ENCODE measurements at places on chromosomes 6 and 20.

- DNase-seq: no peak
Measured at GRCh38 chr6:26321005-26321404, 44.0 kb upstream of the BTN3A2 start.

GRCh38 chr6:28606424-28607391, 81.0 kb downstream of the GPX5 start:
- DNase-seq: no peak

DNA sequence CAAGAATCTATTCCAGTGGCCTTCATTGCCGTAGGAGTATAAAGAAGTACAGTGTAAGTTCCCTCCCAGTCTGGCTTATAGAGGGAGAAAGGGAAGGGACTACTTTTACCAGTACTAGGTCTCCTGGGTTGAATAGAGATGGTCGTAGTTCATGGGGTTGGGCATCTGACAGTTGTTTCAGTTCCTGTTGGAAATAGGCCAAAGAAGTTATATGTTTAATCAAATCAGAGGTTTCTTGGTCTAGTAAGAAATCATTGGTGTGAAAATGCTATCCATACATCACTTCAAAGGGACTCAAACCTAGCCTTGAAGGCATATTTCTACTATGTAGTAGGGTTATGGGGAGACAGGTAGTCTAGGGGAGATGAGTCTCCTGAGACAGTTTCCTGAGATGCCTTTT, 45.6 kb upstream of the MAN1A1 start:
- no peak for DNase-seq

- DNase-seq: no peak
Measured at GRCh38 chr6:81049425-81050042, 702.9 kb downstream of the TENT5A start.

DNA sequence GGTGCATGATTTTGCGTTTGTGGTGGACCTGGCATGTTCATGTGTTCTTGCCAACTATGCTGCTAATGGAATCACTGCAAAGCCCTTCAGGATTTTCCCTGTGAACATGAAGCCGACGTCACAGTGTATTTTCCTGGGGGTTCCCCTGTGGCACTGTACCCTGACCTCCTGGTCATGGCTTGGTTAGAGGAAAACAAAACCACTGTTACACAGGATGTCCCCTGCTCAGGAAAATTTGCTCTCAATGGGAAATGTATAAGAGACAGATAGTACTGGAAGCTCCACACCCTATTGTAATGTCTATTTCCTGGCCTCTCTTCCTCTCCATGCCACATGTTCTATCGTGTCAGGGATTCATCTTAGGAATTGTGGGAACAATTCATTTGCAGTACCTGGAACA, 19.7 kb downstream of the TSHZ2 start:
- no peak for DNase-seq

DNA sequence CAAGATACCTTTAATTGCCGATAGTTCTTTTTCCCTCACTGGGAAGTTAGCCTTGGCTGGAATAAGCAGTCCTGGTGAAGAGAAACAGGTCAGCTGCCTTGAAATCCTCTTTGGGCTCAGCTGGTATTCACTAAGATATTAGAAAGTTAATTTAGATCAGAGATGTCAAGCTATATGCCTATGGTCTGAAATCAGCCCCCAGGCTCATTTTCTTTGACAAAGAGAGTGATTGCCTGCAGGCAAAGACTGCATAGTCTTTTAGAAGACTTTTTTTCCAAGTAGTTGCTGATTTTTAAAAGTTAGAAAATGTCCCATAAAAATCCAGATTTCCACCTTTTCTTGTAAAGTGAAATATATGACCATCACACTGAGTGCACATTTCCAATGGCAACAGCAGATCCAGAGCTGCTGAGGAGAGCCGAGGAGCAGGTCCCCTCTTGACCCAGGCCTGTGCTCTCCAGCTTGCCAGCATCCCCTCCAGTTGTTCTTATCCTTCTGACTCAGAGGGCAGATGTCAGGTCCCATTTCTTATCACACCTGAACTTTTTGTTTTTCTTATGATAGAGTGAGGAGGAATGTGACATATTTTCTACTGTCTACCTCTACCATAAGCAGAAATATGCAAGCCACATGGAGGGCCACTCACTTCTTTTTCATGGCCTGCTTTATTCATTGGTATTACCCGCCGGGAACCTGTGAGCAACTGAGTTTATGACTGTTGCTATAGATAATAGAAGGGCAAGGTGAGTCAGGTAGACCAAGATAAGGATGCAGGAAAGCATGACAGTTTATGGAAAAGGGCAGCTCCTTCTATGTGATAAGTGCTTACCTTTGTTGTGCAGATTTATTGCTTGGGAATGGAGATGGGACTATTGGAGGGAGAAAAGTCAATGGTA, 17.6 kb upstream of the L3MBTL3 start:
- DNase-seq: no peak

DNA sequence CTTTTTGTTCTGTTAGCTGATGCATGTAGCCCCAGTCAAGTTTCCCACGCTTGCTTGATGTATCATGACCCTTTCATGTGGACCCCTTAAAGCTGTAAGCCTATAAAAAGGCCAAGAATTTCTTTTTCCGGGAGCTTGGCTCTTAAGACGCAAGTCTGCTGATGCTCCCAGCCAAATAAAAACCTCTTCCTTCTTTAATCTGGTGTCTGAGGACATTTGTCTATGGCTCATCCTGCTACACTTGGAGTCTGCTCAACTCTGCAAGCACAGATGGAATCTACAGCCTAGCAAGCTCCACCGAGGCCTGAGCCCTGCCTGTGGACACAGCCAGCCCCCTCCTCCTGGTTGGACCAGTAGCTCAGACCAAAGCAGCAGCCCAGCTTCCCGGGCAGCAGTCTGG, 3.4 kb downstream of the CST2 start:
- no peak for DNase-seq

DNA sequence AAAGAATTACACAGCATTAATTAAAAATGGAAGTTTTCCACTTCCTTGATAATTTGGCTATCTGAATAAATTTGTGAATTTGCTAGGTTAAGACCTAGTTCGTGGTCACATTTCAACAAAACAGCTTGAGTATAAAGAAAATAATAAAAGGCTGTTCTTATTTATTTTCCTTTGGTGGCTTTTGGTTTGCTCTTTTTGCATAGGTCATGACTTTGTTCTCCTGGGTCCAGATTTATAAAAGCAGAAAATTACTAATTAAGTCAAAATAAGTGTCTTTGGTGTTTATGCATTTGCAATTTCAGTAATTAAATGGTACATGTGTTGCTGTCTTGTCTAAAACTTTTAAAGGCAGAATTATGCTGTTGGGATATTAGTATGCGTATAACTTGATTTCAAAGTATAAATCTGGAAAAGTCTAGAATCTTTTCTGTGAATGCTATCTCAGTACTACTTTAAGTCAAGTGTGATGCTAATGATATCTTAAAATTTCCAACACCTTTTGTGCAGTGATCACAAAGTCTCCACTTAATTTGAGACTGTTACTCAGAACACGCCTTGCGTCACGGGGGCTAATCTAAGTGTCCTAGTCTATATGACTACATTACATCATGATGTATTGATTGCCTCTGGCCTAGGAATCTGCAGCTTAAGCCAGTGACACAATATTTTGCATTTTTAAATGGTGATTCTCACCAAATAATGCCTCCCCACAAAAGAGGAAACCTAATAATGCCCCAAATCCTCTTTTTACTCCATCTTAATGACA, 41.0 kb downstream of the GNAS start:
- peak; percentile 54 for DNase-seq

GRCh38 chr20:10179574-10180298, 38.9 kb upstream of the SNAP25 start:
- DNase-seq: no peak

- DNase-seq: no peak
Measured at GRCh38 chr6:17278289-17279063, 2.7 kb upstream of the RBM24 start.

DNA sequence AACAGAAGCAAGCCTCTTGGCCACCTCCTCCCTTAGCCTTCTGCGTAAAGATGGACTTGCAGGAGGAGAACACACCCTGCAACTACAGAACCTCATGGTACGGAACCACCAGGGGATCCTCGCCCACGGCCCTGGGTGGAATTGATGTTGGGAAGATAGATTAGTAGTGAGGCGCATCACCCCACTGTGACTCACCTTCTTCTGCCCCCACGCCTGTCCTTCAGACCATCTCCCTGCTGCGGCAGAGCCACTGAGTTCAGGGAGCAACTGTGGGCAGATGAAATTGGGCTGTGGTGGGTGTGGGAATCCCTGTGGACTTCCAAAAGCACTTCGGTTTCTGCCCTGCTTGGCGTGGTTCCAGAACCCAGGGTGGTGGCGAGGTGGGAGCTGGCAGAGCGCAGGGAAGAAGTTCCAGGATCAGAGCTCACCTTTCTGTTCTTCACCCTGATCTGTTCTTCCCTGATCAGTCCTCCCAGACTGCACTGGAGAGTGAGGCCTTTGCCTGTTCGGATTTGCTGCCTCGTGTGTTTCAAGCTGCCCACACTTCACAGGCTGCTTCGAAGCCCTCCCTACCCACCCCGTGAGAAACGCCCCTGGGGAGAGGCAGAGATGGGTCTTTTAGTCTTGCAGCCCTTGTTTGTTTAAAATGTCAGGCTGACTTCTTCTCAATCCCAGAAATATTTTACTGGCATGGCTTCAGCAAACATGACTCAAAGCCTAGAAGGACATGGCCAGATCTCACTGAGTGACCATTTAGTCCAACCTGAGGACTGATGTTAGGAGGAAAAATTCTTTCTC, 92.8 kb upstream of the MLN start:
- DNase-seq: no peak

DNA sequence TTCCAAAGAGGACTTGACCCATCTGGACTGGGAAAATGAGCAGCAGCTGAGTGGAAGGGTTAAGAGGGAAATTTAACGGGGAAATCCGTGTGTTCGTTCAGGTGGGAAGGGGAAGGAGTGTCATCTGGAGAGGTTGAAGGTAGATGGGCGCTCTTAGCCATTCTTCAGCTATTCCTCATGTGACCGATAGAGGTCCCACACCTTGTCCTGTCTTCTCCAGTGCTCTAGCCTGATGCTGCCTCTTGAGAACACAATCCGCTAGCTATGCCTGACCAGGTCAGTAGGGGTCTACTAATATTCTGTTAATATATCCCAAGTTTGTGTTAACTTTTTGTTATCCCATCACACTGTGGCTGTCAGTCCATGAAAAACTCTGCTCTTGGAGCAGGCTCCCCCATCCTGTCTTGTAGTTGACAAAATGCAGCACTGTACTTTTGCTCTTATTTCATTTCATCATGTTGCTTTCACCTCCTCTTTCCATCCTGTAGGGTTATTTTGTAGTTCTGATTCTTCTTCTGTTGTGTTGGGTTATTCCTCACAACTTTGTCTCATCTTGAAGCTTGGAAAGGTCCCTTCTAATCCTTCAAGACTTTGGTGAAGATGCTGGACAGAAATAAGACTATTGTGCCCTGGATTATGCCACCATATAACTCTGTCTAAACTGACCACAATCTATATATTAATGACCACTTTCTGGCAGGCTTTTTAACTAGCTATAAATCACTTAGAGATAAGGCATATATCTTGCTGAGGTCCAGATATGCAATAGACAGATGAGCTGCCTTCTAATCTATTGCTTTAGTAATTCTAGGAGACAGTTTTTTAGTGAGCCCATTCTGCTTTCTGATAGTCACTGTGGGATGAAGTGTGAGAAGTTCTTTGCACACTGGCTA, 123.4 kb upstream of the SUPT3H start:
- no peak for DNase-seq

DNA sequence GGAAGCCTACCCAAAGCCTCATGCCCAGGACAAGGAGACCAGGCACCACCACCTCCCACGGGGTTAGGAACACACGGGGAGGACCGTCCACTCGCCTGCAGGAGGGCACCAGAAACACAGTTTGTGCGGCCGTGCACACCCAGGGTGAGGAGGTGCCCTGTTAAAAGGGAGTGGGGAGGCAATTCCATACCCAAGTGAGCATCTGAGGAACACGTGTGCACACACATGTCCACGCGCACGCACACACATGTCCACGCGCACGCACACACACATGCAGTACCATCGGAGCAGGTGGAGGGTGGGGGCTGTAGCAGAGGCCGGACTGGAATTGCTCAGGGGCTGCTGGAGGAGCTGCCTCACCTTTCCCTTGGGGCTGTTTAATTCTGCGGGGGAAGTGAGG, 259.4 kb downstream of the TAF4 start:
- DNase-seq: no peak

DNA sequence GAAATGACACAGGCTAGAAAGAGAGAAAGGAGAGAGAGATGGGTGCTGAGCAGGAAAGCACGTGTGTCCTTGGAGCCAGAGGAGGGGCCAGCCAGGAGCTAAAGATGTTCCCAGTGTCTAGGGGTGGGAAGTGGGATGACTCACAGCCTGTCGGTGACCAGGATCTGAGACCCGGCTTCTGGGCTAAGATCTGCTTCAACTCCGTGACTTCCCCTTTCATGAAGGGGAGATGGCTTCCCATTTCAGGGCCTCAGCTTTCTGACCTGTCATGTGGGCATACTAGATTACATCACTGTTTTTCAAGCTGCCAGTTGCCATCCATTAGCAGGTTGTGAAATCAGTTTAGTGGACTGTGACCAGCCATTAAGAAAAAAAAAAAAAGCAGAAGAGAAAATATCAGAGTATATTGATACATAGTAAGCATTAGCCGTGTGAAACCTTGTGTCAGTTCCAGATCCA, 5.4 kb downstream of the TGM3 start:
- no peak for DNase-seq
